ENCODE measurements at places on chromosomes 7 and 10. TPM values are rescaled to one million over a fixed set of nuclear protein-coding genes. Genes with fewer than 3 reads are reported as not detected.
A peak's percentile ranks its signal among the peaks of the same experiment; 100 is the strongest.

ABLIM1 gene
- 18.5 TPM for total RNA-seq

DNA sequence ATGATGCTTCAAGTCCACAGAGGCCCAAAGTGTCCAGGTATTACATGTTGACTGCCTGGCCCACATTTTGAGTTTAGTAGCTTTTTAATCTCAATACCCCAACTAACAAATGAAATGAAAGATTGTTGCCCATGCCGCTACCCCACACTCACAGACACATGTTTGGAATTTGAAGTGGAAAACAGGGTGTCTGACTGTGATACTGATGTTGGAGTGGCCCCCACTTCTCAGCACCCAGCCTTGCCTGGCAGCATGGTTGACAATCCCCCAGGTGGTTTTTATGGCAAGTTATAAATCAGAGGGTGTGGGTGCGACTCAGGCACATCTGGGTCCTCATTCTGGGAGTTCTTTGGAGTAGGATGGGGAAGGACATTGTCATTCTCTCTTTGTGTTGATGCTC, 314.7 kb upstream of the ZNF32 start:
- no peaks in the 10 kb centered on the region for H3K36me3 ChIP-seq
- no peak overlapping the region for H3K4me3 ChIP-seq
- DNase-seq = no peak
- H3K4me1 ChIP-seq = no peaks in the 10 kb centered on the region
- H3K27ac ChIP-seq = no peak overlapping the region
- peaks cover 23% of the 10 kb centered on the region for H3K27me3 ChIP-seq

PAPSS2 gene
- total RNA-seq = 0.07 TPM

DNA sequence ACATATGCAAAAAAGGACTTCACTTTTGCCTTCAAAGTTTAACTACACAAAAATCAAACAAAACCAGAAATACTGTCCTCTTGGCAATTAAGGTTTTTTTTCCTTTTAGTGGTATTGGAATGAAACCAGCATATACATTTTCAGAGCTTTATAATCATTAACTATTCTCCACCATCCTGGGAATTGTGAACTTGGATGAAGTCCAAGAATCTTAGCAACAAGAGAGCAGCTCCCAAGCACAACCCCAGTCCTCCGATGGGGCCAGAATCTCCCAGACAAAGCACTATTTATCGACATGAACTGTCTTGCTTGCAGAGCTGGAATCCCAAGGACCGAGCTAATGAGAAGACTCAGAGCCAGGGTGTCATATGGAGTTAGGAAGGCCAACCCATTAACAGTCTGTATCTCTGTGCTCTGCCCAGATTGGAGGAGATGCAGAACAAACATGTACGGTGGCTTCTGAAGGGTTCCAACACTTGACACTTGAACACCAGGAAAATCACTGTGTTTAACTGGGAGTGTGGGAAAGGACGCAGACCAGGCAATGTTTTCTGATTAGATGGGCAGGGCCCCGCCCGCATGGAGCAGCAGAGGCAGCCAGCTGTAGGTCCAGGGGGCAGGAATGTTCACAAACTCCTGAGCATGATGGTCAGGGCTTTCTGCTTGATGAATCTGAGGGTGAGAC, 35.5 kb downstream of the PPP1R3C start:
- H3K4me1 ChIP-seq = peaks cover 2% of the 10 kb centered on the region
- H3K36me3 ChIP-seq = no peaks in the 10 kb centered on the region
- peaks cover 3% of the 10 kb centered on the region for H3K27me3 ChIP-seq
- no peak for DNase-seq
- H3K27ac ChIP-seq = no peak overlapping the region

DNA sequence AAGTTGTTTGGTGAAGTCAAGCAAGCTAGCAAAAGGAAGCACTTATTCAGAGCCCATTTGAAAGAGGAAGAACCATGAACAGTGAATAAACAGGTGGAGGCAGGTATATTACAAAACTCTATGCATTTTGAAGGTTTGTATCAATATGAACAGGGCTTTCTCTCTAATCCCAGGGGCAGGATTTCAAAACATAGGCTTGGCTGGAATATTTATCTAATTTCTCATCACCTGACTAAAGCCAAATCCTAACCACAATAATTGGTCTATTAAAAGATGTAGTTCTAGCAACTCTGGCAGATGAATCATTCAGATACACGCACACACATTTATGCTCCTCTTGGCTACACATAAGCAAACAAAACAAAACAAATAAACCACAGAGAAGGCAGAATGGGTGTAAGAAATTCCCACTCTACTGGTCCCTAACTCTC, 554.4 kb downstream of the INHBA start:
- H3K4me1 ChIP-seq = no peaks in the 10 kb centered on the region
- no peaks in the 10 kb centered on the region for H3K36me3 ChIP-seq
- no peak for DNase-seq
- H3K4me3 ChIP-seq = no peak overlapping the region
- H3K27me3 ChIP-seq = no peaks in the 10 kb centered on the region

MRLN gene
- 0.82 TPM for total RNA-seq

DNA sequence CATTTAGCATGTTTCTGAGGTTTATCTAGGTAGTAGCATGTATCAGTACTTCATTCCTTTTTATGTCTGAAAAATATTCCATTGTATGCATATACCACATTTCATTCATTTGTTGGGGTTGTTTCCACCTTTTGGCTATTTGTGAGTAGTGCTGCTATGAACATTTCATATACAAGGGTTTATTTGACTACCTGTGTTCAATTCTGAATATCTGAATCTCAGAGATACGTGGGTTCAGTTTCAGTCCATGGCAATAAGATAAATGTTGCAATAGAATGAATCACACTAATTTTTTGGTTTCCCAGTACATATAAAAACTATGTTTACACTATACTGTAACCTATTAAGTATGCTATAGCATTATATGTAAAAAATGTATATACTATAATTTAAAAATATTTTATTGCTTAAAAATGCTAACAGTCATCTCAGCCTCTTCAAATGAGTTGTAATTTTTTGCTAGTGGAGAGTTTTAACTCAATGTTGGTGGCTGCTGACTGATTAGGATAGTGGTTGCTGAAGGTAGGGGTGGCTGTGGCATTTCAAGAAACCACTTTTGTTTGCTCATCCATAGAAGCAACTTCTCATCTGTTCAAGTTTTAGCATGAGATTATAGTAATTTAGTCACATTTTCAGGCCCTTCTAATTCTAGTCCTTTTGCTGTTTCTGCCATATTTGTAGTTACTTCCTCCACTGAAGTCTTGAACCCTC, 13.9 kb downstream of the PLEKHA1 start:
- peaks cover 4% of the 10 kb centered on the region for H3K4me1 ChIP-seq
- peaks cover 27% of the 10 kb centered on the region for H3K27me3 ChIP-seq
- peaks cover 2% of the 10 kb centered on the region for H3K36me3 ChIP-seq
- H3K4me3 ChIP-seq = no peak overlapping the region
- H3K27ac ChIP-seq = no peak overlapping the region

DNA sequence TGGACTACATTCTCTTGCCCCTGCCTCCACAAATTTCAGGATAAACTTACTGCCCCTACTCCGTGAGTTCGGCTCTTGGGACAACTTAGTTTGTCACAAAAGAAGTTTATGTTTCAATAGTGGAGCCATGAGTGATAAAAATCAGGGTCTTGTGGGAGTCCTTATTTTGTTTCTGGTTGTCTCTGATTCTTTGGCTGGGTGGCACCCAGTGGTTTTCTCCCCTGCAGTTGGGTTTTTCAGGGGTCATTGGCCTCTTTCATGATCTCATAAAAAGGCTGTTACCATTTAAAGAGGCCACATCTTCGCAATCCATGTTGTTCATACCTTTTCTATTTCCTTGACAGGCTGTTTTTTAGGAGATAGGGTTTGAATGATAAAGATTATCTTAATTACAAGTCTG, 5.5 kb downstream of the TET1 start:
- H3K27me3 ChIP-seq = peaks cover 52% of the 10 kb centered on the region
- H3K4me1 ChIP-seq = peaks cover 17% of the 10 kb centered on the region
- DNase-seq = no peak
- peaks cover 3% of the 10 kb centered on the region for H3K36me3 ChIP-seq
- H3K4me3 ChIP-seq = no peak overlapping the region
- H3K27ac ChIP-seq = no peak overlapping the region

GRCh38 chr7:368651-369475, 78.9 kb downstream of the FOXL3 start:
- no peak overlapping the region for H3K27ac ChIP-seq
- H3K36me3 ChIP-seq = no peaks in the 10 kb centered on the region
- H3K27me3 ChIP-seq = no peaks in the 10 kb centered on the region
- H3K4me3 ChIP-seq = no peak overlapping the region

DNA sequence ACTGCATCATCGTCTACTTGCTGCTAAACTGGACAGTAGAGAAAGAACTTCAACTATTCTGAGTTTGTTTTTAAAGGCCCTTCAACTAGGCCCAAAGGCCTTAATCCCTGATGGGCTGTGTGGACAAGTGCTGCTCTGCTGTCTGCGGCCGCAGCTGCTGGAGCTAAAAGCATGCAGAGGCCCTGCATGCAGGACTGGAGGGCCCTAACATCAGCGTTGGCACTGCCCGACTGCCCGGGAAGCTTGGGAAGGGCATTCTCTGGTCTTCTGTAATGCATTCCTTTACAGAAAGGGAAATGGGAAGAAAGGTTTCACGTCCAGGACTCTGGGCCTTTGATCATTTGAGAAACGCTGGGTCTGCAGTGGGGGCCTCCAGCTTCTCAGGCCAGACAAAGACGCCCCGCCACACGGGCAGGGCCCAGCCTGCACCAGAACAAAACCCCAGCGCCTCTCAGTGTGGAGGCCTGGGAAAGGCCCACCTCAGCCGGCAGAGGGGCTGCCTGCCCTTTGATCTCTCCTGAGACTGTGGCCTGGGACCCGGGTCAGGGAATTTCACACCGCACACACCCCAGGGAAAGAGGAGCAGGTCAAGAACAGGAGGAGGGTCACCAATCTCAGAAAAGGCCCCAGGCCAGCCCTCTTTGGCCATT, 229.3 kb downstream of the DNAJB6 start:
- H3K27ac ChIP-seq = no peak overlapping the region
- H3K36me3 ChIP-seq = no peaks in the 10 kb centered on the region
- no peak overlapping the region for H3K4me3 ChIP-seq

- no peak for DNase-seq
- H3K27ac ChIP-seq = no peak overlapping the region
- H3K36me3 ChIP-seq = no peaks in the 10 kb centered on the region
- peaks cover 29% of the 10 kb centered on the region for H3K4me1 ChIP-seq
- H3K4me3 ChIP-seq = no peak overlapping the region
These were observed 3.3 kb upstream of the DENND10 start for GRCh38 chr10:119100434-119101238.

NXPH1 gene
- total RNA-seq = not detected

GRCh38 chr10:124565565-124566221, 104.1 kb downstream of the LHPP start:
- H3K36me3 ChIP-seq = no peaks in the 10 kb centered on the region
- DNase-seq = no peak
- H3K4me3 ChIP-seq = no peak overlapping the region
- peaks cover 6% of the 10 kb centered on the region for H3K27me3 ChIP-seq
- no peaks in the 10 kb centered on the region for H3K4me1 ChIP-seq

- H3K36me3 ChIP-seq = peaks cover 24% of the 10 kb centered on the region
- peaks cover 29% of the 10 kb centered on the region for H3K27me3 ChIP-seq
- no peak for DNase-seq
- peaks cover 17% of the 10 kb centered on the region for H3K4me1 ChIP-seq
- no peak overlapping the region for H3K27ac ChIP-seq
These were observed 6.0 kb downstream of the ATP6V1F start for GRCh38 chr7:128868624-128869137.

- H3K4me3 ChIP-seq = peak overlapping the region; percentile 67
- peaks cover 18% of the 10 kb centered on the region for H3K36me3 ChIP-seq
- DNase-seq = peak; percentile 75
- H3K27ac ChIP-seq = peak overlapping the region; percentile 88
- no peaks in the 10 kb centered on the region for H3K27me3 ChIP-seq
These were observed 147.8 kb upstream of the KLF6 start for GRCh38 chr10:3932597-3933375.

DNA sequence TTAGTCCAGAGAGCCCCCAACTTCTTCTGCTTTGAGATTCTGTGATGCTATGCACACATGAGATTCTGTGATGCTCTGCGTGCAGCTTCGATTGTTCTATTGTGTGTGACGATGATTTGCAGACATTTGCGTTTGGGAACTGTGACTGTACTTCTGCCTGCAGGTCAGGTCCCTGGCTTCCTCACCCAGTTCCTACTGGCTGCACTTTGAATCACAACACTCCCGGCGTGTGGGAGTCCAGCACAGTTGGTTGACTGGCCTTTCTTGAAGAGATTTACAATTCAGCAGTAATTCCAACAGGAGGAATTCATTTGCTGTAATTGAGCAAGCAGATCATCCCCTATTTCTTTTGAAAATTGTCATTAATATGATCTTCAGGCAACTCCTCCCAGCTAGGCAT, 252.2 kb upstream of the YAE1 start:
- DNase-seq = no peak
- H3K4me3 ChIP-seq = no peak overlapping the region
- peaks cover 6% of the 10 kb centered on the region for H3K27me3 ChIP-seq

- no peaks in the 10 kb centered on the region for H3K27me3 ChIP-seq
- H3K4me1 ChIP-seq = no peaks in the 10 kb centered on the region
- H3K4me3 ChIP-seq = no peak overlapping the region
- H3K36me3 ChIP-seq = no peaks in the 10 kb centered on the region
These were observed 179.6 kb upstream of the MKI67 start for GRCh38 chr10:128305601-128306345.

- DNase-seq = no peak
- H3K4me1 ChIP-seq = no peaks in the 10 kb centered on the region
- H3K36me3 ChIP-seq = no peaks in the 10 kb centered on the region
- H3K27ac ChIP-seq = no peak overlapping the region
- H3K4me3 ChIP-seq = no peak overlapping the region
These were observed 81.3 kb upstream of the CXCL12 start for GRCh38 chr10:44466236-44466635.

DNA sequence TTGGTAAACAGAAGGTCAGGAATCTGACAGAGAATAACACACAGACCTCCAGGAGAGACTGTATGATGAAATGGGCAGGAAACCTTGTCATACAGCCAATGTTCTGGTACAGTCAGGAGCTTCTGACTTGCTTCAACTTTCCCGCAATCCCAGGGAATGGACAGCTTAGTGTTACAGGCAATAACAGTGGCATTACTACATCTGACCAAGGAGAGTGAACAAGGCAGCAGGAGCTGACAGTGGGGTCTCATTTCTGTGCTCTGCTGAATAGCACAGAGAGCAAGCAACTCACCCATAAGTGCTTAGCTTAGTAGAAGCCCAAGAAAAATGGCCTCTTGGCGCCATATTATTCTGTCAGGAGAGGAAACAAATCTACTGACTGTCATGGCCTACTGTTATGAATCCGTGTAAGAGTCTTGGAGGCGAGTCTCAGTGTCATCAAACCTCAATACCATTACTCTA, 186.2 kb upstream of the MTPN start:
- H3K27me3 ChIP-seq = no peaks in the 10 kb centered on the region
- no peak overlapping the region for H3K27ac ChIP-seq
- no peak overlapping the region for H3K4me3 ChIP-seq
- DNase-seq = no peak
- no peaks in the 10 kb centered on the region for H3K4me1 ChIP-seq

GRCh38 chr10:115974351-115974750, 298.7 kb downstream of the GFRA1 start:
- no peak for DNase-seq
- no peaks in the 10 kb centered on the region for H3K27me3 ChIP-seq
- H3K4me3 ChIP-seq = no peak overlapping the region
- no peak overlapping the region for H3K27ac ChIP-seq
